Iris pigment epithelial cell (primary cell): ENCODE measurements at places on chromosomes 5 and 9.
A peak's percentile ranks its signal among the peaks of the same experiment; 100 is the strongest.

DNA sequence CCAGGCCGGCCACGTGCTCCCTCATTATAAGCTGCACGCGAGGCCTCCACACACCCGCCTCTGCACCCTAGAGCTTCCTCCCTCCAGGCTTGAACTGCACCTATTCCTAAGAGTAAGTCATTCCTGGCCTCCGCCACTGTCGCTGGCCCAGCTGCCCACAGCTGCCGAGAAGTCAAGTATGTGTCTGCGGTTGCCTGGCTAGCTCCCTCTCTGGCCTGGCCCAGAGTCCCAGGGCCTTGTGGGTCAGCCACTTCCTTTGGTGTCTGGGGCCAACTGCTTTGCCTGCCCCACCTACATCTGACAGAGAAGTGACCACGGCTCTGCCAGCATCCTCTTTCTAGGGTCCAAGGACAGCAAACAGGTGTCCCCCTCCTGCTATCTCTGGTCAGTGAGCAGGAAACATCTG, 18.3 kb downstream of the ABO start:
- DNase-seq = no peak

DNA sequence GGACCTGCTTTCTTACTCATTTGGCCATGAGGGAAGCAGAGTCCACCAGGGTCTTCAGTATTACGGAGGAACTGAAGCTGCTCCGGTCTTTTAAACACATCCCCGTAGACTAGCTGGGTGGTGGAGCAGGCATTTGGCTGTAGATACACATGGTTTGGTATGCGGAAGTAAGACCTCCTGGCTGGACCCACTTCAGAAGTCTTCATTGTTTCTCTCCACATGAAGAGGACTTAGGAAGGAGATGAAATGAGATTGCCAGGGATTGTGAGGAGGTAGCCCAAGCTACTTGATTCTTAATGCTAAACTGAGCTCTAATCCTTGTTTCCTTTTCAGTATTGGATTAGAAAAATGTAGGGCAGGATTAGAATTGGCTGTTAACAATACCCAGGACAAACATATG, 32.9 kb downstream of the STXBP1 start:
- DNase-seq = peak; percentile 26

GRCh38 chr5:81121836-81122630, 111.1 kb upstream of the CKMT2 start:
- DNase-seq = peak; percentile 24

DNA sequence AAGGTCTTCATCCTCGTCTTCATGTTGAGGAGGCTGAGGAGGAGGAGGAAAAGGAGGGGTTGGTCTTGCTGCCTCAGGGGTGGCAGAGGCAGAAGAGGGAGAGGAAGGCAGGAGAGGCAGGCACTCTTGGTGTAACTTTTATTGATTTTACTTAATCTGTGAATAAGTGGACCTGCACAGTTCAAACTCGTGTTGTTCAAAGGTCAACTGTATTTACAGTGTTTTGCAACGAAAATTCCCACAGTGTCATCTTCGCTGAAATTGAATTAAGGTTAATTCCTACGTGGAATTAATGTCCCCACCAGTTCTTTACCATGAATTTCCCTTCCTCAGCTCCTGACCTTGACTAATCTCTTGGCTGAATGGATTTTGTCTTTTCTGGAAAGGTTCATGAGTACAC, 21.2 kb upstream of the ENHO start:
- no peak for DNase-seq

- peak; percentile 97 for DNase-seq
Observed at GRCh38 chr5:168712280-168712924, 133.2 kb upstream of the PANK3 start.

DNA sequence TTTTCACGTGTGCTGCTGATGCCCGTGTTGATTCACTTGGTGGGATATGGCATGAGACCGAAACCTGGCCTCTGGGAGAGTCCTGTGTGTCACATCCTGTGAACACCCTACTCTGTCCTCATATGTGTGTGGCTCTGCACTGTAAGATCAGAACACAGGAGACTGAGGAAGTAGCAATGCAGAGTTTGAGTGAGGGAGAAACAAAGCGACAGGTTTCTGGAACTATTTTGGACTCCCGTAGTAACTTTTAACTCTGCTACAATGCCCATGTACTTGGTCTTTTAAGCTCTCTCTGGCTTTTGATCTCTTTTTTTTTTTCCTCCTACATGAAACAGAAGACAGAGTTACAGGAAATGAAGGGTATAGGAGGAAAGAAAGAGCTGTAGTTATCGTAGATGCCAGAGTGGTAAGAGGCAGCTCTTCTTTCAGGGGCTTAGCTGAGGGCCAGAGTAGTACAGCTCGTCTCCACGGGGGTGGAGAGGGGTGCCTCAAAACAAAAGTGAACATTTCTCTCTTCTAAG, 26.6 kb downstream of the GRAMD2B start:
- DNase-seq = peak; percentile 69

DNA sequence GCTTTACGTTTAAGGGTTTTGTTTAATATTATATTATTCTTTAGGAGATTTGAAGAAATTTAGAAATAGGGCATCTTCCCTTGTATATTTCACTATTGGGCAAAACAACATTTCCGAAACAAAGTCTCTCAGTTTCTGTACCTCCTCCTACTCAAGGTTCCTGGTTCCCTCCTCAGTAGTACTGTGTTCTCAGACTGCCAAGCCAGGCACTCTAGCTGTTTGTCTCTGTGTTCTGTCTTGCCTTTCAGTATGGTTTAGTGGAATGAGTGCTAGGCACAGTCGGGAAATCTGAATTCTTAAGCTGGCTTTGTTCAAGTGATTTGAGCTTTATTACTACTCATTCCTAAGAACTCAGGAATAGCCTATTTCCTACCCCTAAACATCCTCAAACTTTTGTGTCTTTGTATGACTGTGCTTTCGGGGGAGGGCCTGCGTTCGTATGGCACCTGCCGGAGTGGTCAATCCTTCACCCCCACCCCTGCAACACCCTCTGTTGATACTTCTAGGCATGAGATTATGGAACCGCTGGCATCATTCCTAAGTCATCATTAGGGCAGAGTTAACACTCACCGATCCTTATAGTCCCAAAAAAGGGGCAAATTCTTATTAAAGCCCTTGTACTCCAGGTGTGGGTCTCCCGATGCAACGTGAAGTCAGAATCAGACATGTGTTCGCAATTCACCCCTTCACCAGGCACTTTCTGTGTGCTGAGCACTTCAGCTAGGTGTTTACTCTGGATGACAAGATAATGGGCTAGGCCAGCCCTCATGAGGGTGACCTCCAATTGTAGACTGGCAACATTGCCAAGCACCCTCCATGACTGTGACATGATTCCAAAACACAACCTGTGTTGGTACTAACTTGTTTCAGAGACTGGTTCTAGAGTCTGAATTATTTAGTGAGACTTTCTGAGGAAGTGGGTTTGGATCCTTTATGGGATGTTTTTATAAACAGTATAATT, 24.5 kb downstream of the SNX18 start:
- DNase-seq = no peak

DNA sequence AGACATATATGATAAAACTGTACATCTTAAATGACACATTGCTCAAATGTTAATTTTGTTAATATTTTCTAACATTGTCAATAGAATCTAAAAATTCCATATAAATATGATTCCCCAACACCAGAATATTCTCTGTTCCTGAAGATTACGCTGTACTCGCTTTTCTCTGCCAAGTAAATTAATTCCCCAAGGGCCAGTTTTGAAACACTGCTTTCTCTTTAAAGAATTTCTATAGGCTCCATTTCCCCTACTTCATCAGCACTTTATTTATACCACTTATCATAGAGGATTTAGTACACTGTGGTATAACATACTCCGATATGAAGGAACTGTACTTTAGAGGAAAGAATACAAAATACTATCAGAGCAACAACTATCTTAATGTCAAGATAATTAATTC, 101.4 kb upstream of the ACOT12 start:
- no peak for DNase-seq

GRCh38 chr9:116693233-116693731, 6.2 kb downstream of the TRIM32 start:
- peak; percentile 62 for DNase-seq

DNA sequence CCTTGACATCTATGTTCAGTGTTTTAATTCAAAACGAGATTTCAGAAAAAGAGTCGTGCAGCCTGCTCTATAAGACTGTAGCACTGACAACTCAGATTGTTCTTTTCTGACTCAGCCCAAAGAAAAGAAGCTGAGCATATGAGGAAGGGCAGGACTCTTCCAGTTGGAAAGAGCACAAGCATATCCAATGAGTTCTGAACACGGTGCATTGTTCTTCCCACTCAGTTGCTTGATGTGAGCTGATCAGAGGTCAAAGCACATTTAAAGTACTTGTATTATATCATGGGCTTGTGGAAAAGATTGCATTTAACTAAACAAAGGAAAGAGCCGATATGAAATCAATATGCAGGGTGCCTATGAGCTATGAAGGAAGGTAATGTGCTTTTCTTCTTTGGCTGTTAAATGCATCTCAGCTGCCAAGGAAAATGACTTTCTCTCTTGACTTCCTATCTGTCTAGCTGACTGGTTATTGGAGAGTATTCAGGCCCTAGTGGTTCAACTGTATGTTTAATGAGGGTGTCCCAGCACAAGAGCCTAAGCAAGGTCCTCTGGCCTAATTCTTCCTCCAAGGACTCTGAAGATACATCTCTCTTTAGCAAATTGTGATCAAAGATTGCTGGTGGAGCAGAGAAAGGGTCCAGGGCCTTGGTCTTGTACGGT, 226.6 kb upstream of the PPP1R2B start:
- no peak for DNase-seq

DNA sequence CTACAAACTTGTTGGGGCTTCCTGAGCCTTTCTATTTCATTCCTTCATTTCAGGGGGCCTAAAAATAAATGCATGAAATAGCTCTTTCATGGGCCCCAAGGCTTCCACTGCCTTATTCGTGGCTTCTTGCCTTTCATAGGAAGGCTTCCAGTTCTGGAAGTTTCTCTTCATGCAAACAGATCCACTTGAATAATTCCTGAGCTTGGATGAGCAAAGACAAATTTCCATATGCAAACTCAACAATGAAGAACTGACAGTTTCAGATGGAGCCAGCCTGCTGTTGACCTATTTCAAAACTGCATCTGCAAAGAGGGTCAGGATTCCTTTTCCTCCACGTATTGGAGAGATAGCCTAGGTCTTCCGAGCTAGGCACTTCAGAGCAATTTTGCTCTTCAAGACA, 142.1 kb downstream of the MLLT3 start:
- no peak for DNase-seq

DNA sequence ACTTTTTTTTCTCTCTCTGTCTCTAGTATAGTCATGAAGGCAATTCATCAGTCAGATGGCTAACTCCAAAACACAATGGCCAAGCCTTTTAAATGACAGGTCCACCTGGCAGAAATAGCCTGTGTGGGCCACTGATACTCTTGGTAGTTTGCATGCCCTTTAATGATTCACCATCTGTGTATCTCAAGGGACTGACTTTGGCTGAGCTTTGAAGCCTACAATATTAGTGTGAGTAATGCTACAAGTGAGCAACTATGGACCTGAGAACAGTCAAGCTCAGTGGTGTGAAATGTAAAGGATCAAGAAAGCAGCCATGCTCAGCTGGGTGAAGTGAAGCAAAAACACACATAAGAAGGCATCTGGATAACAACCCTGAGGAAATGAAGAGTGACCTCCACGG, 506.9 kb downstream of the TLE1 start:
- DNase-seq = peak; percentile 86

GRCh38 chr5:115402822-115403577, 106.5 kb upstream of the CCDC112 start:
- peak; percentile 74 for DNase-seq

DNA sequence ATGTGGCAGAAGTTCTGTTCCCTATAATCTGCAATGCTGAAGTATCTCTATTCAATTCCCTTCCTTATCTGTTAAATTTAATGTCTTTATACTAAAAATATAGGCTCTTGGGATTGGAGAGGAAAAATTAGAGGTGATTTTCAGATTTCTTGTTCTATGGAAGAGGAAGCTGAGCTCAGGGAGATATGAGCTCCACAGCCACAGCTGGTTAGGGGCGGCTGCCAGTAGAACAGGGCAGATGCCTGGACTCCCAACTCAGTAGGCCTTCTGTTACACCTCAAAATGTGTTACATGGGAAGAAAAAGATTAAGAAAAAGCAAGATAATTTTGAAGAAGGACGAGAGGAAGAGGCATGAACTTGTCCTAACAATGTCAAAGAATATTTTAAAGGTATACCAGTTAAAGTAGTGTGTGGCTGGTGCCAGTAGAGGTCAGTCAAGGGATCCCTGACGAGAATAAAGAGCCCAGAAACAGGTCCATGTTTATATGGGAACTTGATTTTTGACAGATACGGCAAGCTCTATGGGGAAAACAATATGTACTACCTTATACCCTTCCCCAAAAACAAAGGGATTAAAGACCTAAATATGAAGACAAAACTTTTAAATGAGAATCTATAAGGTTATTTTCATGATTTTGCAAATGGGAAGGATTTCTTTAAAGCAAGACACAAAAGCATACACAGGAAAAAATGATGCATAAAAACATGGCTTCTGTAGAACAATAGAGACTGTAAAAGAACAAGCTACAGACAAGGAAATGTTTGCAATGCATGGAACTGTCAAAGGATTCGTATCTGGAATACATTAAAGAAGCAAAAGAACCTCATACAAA, 28.7 kb downstream of the DNAJC21 start:
- peak; percentile 58 for DNase-seq

DNA sequence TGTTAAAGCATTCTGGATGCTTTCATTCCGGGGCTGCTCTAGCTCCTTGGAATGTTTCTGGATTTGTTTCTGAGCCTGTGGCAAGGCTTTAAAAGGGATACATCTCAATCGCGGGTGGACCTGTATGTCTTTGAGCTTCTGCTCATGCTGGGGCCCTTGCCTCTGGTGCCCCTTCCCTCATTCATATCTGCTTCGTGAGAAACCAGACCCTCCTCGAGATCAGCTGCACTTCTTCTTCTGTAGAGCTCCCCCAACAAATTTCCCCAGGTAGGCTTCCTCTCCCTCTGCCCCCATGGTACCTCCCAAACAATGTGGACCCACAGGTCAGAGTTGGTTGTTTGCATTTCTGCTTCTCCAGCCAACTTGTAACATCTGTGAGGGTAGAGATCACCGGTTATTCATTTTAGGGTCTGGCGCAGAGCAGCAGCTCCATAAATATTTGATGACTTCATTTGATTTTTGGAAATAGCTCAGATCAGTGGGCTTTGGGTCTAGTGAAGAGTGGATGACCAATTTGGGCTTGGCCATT, 6.6 kb downstream of the ZNF618 start:
- no peak for DNase-seq
